CD8-positive, alpha-beta memory T cell (primary cell): ENCODE measurements at places on chromosomes 3 and 15. TPM values are rescaled to one million over a fixed set of nuclear protein-coding genes. Genes with fewer than 3 reads are reported as not detected.

Gene CHAC1
- 16.7 TPM for total RNA-seq

Gene COMMD2
- 42.4 TPM for total RNA-seq

Gene ARID3B
- 31.1 TPM for total RNA-seq

Gene CGGBP1
- 95.9 TPM for total RNA-seq

DNA sequence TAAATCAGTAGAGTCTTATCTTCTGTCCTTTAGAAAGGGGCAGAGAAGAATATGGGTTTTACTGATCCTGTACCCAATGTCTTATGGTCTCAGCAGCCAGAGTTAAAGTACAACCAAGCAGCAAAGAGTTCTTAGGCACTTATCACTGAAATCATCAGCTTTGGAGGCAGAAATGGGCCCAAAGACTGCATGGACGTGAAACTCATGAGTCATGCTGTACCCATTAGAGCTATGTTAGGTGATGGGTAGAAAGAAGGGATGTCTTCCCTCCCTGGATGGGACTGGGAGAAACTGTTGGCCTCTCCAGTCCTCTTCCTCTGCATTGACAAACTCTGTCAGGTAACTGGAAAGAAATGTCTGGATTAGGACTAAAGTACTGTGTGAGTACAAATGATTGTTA is 63.4 kb downstream of the EOMES start:
- H3K4me1 ChIP-seq, result no peaks in the 10 kb centered on the region
- no peak overlapping the region for H3K4me3 ChIP-seq
- no peak for DNase-seq
- no peaks in the 10 kb centered on the region for H3K27me3 ChIP-seq
- no peaks in the 10 kb centered on the region for H3K36me3 ChIP-seq

GRCh38 chr15:90529011-90529370 is 732 bp upstream of the CRTC3 start:
- no peaks in the 10 kb centered on the region for H3K36me3 ChIP-seq
- no peak for DNase-seq
- no peaks in the 10 kb centered on the region for H3K27me3 ChIP-seq
- peak overlapping the region; percentile 61 for H3K27ac ChIP-seq
- H3K4me1 ChIP-seq, result peaks cover 29% of the 10 kb centered on the region

DNA sequence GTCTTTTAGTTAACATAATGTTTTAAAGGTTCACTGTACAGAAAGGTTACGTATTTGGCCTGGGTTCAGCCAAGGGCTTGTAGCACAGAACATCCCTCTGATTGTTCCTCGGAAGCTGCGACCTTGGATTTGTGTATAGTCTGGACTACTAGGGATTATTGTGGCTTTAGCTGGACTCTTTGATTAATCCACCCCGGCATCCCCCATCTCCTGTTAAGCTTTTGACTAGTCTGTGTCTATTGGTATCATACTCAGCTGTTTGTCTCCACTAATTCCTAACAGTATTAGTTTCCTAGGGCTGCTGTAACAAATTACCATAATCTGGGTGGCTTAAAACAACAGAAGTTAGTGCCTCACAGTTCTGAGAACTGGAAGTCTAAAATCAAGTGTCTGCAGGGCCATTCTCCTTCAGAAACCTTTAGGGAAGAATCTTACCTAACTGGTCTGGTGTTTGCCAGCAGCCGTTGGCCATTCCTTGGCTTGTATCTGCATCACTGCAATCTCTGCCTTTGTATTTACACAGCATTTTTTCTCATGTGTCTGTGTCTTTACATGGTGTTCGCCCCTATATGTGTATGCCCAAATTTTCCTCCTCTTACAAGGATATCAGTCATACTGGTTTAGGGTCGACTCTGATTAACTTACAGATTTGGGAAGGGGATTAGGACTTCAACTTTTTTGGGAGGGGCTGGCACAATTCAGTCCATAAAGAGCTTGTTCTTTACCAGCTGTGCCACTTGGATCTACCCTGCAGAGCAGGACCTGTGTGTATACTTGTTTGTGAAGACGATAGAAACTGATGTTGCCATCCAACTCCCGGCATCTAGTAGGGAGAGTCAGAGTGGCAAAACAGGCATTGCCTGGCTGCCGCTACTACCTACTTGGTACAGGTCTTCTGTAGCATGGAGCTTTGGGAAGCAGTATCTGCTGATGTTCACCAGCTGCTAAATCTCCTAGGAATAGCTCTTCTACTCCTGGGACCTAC is 117.8 kb downstream of the UBE2E2 start:
- no peak overlapping the region for H3K4me3 ChIP-seq
- H3K4me1 ChIP-seq, result peaks cover 11% of the 10 kb centered on the region
- no peaks in the 10 kb centered on the region for H3K27me3 ChIP-seq
- no peaks in the 10 kb centered on the region for H3K36me3 ChIP-seq
- DNase-seq, result no peak
- no peak overlapping the region for H3K27ac ChIP-seq

GRCh38 chr3:146414010-146414409 is 55.4 kb downstream of the PLSCR2 start:
- no peaks in the 10 kb centered on the region for H3K4me1 ChIP-seq
- no peak for DNase-seq
- no peak overlapping the region for H3K4me3 ChIP-seq
- no peaks in the 10 kb centered on the region for H3K36me3 ChIP-seq
- H3K27ac ChIP-seq, result no peak overlapping the region

GRCh38 chr15:77410701-77411618 is 8.9 kb downstream of the PEAK1 start:
- no peaks in the 10 kb centered on the region for H3K36me3 ChIP-seq
- no peak for DNase-seq
- H3K4me1 ChIP-seq, result peaks cover 16% of the 10 kb centered on the region
- H3K27ac ChIP-seq, result no peak overlapping the region

DNA sequence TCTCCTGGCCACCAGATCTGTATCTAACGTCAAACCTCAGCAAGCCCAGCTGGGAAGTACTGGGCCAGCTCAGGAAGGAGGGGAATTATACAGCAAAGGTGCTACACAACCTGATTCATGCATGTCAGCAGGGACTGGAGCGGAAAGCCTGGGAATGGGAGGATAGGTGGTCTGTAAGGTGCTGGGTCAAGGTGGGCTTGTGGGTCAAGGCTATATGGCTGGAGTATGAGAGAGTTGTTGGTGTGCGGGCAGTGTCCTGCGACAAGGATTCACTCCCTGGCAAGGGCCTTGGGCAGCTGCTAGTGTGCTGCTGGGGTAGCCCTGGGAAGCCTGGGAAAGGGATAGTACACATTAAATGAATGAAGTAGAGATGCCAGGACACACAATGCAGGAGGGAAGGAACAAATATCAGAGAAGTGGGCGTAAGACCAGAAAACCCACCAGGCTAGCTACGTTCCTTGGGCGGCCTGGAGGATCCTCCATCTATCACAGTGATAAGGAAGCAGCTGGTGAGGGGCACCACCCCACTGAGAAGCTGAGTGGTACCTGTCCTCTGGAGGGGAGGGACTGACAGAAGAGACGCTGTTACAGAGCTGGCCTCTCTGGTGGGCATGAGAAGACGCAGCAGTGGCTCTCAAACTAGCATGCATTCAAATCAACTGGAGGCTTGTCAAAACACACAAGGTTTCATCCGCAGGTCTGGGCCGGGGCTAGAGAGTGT is 8.5 kb upstream of the SYNM start:
- H3K4me1 ChIP-seq, result no peaks in the 10 kb centered on the region
- no peak for DNase-seq
- no peak overlapping the region for H3K4me3 ChIP-seq
- no peak overlapping the region for H3K27ac ChIP-seq

- H3K27ac ChIP-seq, result no peak overlapping the region
- H3K36me3 ChIP-seq, result no peaks in the 10 kb centered on the region
- peaks cover 30% of the 10 kb centered on the region for H3K4me1 ChIP-seq
- H3K27me3 ChIP-seq, result no peaks in the 10 kb centered on the region
- DNase-seq, result peak; percentile 20
Observed at GRCh38 chr15:52466134-52466701, 62.5 kb downstream of the MYO5A start.

DNA sequence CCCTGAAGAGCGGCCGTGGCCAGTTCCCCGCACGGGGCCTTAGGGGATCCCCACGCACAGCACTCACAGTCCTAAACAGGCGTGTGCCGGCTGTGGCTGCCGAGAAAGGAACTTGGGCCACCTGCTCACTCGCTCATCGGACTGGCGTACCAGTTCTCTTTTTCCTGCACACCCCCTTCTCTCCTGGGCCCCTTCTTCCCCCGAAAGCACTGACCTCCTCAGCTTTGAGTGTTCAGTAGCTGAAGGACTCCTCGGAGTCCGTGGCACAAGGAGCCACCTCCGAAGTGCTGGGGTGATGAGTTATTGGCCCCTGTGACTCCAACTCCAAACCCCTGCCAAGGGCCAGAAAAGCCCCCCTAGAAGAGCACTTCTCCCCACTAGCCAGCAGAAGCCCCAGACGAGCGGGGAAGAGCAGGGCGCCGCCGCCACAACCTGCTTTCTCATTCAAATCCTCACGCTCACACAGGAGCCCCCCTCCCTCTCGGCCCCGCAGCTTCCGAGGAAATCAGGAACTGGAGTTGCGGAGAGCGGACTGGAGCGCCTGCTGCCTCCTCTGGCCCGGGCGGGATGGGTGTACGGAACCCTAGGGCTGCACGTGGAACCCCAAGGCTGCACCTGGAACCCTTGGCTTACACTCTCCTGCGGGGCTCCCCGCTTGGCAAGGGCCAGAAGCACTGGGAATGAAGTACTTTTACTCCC is at the start of gene PLCH1:
PLCH1 (minus strand) TSS at position 446 of the 699 bp plus-strand sequence. CDS start 40,847 bp downstream, outside the sequence.
- no peak within 1 kb of the TSS for H3K27ac ChIP-seq
- peaks cover 15% of the 10 kb centered on the region for H3K4me1 ChIP-seq
- DNase-seq, result peak; percentile 5
- peak within 1 kb of the TSS; percentile 59 for H3K4me3 ChIP-seq

DNA sequence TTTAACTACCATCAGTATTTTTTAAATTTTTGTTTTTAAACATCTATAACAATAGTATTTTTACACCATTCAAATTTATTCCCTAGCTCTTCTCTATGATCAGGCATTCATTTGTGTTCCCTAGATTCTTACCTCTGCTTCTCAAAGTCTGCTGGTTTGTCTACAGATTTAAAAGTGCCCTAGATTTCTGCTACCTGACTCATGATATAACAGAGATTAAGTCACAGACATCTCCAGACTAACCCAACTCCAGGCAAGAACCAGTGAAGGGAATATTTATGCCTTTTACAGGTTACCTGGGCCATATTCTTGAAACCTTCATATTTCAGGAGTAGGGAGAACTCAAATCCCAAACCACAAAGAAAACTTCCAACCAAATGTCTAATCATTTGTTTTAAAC is 38.8 kb downstream of the ADAM10 start:
- no peaks in the 10 kb centered on the region for H3K27me3 ChIP-seq
- no peaks in the 10 kb centered on the region for H3K36me3 ChIP-seq
- H3K4me3 ChIP-seq, result no peak overlapping the region
- H3K4me1 ChIP-seq, result peaks cover 5% of the 10 kb centered on the region
- no peak overlapping the region for H3K27ac ChIP-seq
